ENCODE measurements at places on chromosomes 16 and 17.

DNA sequence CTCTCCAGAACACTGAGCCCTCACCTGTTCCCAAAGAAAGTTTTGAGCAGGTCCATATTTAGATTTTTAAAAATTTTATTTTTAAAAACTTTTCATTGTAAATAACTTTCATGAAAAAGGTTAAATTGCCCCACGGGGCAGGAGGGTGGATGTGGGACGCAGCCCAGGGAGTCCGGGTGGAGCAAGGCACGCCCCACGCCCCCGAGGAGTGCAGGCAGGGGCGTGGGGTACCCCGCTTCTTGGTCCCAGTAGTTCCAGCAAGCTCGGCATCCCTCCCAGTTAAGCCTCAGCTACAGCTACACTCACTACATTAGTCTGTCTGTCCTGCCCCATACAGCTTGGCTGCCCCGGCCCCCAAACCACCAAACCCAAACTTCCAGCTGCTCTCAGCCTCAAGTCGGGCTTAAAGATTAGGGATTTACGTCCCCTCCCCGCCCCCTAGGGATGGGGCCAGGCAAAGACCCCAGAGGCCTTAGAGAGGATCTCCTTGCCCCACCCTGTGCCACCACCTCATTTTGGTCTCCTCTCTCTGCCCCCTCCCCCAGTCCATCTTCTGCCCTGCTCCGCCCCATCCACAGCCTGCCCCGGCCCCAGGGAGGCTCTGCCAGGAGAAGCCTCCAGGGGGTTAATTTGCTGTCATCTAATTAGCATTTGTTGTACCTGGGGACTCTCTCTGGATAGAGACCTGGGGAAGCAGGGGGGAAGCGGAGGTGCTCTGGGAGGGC lies 4.6 kb downstream of the FOXJ1 start:
- DNase-seq = no peak

DNA sequence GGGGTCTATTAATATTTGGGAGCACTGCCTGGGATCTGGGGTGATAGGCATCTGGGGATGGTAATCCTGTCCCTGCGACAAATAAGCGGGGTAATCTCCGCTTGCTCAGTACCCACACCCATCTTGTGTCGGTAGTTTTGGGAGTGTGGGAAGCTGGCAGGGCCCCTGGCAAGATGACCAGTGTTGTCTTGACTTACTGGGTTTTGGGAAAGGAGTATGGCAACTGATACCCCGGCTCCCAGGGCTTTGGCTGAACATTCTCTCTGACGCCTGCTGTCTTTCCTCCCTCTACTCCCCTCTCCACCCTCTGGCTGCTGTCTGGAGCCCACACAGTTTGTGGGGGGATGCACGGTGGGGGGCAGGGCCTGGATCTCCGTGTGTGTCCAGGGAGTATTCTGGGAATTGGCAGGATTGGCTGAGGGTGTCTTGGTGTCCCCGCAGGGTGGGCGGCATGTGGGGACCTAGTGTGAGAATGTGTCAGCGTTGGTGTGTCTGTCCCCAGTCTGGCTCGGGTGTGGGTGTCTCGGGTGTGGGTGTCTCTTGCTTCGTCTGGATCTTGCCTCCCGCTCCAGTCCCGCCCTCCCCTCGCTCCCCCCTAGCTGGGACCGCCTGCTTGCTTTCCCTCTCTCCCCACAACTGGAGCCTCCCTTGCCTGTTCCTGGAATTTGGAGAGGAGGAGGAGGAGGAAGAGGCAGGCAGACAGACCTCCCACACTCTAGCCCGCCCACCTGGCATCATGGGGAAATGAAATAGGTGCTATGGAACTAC lies 12.0 kb downstream of the RARA start:
- no peak for DNase-seq

DNA sequence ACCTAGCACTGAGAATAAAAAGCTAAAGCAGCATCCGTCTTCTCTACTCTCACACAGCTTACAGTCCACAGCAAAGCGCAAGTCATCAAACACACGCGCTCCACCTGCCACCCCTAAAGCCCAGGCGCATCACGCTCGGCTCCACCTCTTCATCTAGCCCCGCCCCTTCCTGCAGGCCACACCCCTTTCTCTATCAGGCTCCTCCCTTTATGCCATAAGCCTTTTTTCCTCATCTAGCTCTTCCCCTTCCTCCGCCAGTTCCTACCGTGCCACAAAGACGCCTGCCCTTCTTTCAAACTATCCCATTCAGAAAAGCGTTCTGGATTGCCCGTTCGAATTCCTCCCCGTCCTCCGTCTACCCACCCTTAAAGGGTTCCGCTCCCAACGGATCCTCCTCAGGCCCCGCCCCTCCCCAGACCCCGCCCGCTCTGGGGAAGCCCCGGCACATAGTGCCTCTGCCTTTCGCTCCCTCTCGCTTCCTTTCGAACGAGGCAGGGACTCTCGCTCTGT lies 417 bp downstream of the C16orf46 start:
- DNase-seq = peak; percentile 93

- no peak for DNase-seq
These were observed 129.5 kb downstream of the PRKCB start for GRCh38 chr16:23965137-23965733.

GRCh38 chr16:5012887-5013286 lies 20.8 kb downstream of the NAGPA start:
- no peak for DNase-seq

DNA sequence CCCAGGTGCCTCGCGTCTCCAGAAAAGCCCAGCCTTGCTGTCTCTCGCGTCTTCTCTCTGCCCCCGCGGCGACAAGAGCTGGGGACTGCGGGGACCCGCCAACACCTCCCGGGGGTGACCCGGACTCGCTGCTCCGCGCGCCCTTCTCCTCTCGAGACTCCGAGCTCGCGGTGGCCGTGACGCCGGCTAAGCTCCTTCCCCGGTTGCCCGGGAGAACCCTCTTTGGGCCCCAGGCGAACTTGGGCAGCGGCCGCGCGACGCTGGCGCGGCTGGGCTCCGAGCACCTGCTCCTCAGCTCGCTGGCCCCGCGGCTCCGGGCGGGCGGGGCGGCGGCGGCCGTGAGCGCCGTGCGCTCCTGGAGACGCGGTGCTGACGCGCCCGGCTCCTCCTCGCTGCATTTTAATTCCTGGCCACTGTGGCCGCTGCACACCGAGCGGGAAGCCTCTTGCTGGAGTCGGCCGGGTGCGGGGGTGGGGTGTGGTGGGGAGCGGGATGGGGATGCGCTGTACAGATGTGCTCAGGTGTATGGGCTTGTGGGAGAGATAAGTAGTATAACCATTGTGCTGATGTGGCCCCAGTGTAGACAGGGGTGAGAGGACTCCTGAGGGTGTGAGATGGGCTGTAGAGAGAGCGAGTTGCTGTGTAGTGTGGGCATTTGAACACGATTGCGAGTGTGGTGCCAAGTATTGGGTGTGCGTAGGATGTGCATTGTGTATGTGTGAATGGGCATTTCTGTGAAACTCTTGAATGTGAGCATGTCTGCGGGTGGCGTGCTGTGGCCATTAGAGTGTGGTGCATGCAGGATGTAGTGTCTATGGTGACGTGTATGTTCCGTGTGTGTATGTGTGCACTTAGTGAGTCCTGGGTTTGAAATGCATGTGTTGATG lies at the start of gene ASIC2:
Gene ASIC2, minus strand, starts transcription at position 315 of the 887 bp plus-strand sequence.
- no peak for DNase-seq

- DNase-seq = peak; percentile 95
These were observed at the start of gene TMEM97 for GRCh38 chr17:28318759-28319597. TMEM97 (plus strand) TSS chr17:28319200; CDS start chr17:28319240, 40 bp downstream.

GRCh38 chr16:50234771-50235556 lies 31.4 kb upstream of the ADCY7 start:
- no peak for DNase-seq

DNA sequence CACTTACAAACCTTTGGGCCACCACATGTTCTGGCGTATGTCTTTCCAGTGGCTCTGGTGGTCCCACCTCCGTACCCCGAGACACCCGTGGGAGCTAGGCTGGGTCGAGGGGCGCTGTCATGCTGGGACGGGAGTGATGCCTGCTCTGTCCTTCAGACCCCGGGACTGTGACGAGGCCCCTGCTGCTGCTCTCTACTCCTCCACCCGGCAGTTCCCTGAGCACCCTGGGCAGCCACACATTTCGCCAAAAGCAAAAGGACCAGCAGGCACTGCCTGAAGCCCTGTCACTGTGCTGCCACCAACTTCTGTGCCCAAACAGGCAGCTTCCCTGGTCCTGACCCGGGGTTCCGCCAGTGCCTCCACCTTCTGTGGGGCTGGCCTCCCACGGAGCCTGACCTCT lies 15.5 kb downstream of the DOC2B start:
- DNase-seq = no peak

DNA sequence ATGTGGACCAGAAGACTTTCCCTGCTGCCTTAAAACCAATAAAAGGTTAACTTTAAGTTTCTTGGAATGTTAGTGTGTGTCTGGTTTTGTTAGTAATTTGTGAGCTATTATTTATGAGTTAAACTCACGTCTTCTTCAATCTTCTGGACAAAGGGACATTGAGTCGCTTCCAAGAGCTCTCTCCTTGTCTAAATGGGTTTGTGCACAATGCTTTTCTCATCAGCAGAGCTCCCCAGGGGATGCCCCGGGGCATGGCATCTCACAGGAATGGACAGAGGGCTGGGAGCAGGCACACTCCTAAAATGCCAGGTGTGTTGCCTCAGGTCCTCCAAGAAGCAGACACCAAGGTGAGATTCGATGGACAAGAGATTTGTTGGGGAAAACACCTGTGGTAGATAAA lies 90.5 kb downstream of the RGS9 start:
- DNase-seq = no peak

DNA sequence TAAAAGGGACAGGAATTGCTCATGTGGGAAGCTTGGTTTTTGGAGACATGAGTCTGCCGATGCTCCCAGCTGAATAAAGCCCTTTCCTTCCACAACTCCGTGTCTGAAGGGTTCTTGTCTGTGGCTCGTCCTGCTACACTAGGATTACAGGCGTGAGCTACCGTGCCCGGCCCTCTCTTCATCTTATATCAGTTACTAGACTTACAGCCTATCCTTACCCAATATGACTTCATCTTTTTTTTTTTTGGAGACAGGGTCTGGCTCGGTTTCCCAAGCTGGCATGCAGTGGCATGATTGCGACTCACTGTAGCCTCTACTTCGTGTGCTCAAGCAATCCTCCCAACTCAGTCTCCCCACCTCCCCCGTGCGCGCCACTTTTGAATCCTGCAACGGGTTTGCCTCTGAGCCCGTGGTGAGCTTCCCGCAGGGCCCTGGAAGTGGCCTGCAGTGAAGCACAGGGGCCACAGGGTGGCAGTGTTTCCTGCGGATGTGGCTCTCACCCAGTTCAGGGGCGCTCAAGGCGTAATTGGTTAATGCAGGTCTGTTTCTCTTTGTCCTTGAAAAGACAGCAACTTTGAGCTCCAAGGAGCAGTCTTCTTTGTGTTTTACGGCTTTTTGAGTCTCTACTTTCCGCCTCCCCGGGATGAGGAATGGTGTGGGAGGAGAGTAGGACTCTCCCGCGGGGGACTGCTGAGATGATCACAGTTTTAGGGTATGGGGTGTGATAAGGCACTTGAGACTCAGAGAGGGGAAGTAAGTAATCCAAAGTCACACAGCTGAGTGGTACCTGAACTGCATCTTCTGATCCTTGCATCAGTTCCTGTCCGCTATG lies 22.7 kb upstream of the GPRC5B start:
- peak; percentile 68 for DNase-seq
